GM19239 (cell line): ENCODE measurements at places on chromosomes 6 and 20.
A peak's percentile ranks its signal among the peaks of the same experiment; 100 is the strongest.

DNA sequence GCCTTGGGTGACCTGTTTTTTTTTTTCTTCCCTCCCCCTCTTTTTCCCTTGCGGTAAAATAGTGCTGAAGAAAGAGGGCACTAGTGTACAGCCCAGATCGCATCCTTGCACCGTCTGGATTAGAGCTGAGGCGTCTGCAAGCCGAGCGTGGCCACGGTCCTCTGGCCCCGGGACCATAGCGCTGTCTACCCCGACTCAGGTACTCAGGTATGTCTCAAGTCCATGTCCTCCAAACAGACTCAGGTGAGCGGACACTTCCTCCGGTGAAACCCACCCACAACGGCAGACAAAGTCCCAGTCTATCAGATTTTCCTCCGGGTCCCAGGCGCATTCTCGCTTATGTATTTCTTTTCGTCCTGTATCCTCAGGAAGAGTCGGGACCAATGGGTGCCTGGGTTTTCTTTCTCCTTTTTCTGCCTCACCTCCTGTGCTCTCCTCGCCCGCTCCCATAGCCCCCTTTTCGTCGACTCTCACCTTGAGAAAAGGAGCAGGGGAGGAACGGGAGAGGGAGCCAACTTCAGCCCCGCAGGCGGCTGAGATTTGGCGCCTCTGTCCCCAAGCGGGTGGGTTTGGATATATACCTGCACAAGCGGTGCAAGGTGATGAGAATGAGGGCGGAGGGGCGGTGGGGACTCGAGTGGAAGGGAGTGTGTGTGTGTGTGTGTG, 1.1 kb upstream of the GRM1 start:
- no peak for DNase-seq

DNA sequence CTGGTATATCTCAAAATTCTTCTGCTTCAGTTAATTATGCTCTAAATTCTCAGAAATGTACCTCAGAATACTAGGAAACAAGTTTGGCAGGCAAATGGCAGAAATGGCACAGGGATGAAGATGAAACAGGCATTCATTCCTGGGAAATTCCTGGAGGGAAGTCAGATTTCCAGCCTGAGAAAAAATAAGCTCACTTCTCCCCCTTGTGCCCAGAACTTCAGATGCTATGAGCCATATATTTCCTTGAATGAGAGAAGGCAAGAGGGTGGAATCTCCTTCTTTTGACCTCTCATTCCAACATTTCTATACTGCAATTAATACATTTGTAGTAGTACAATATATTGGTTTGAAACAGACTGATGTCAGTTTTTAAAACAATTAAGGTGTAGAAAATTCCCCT, 22.8 kb downstream of the RGS17 start:
- no peak for DNase-seq

GRCh38 chr20:63686492-63687321, 9.7 kb upstream of the TNFRSF6B start:
- no peak for DNase-seq

DNA sequence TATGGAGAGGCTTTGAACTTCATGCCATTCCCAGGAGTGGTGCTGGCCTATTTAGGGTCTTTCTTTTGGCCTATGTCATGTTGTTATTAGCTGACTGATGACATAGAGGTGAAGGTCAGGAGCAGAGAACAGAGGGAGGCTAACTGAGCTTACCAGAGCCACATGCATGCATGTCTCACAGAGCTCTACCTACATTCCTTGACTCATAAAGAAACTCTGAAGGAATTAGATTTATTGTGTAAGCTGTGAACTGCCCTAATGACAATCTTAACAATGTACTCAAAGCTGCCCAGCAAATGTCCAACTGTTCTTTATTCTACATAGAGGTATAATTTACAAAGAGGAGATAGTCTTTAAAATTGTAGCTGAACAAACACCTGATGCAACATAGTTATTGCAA, 192.7 kb upstream of the CNR1 start:
- DNase-seq = no peak

DNA sequence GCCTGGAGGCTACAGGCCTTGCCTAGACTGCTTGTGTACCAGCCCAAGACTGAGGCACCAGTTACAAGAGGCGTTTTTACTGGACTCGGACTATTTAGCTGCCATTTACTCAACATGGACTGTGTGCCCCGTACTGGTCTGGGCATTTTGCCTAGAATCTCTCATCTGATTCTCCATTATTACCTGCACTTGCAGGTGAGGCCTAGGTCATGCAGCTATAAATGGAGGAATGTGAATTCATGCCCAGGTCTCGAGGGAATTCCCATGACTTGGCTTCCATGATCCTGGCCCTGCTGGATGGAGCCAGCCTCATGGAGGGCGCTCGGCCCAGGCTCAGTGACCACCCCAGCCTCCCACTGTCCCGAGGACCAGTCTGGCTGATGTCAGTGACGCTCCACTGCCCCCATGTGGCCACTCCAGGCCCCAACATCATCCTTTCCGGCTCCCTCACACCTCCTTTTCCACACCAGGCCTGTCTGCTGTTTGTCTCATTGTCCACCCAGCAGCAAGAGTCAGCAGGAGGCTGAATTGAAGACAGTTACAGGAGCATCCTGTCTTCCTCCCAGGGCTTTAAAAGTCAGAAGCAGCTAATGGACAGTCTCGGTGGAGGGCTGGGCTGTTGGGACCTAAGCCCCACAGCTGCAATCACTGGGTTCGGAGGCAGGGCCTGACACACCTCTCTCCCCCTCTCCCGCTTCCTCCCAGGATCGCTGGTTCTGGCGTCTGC, 8.7 kb downstream of the MMP24OS start:
- DNase-seq = peak; percentile 68

DNA sequence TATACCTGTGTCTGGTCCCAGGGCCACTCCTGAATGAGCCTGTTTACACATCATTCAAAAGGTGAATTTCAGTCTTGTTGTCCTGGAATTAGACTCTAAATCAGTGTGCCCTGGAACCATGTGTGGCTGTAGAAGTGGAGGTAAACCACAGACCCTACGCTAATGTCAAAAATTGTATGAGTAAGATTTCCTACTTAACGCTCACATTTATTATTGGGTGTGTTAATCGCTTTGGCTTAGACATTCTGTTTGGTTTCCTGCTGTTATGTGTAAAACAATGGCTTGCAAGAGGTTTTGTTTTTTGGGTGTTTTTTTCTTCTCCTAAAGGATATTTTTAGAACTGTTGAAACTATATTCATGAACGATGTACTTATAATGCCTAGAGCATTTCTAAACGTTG, 19.3 kb downstream of the PLCB1 start:
- DNase-seq = no peak

GRCh38 chr20:60054716-60055634, 96.8 kb downstream of the CDH26 start:
- no peak for DNase-seq
